ENCODE measurements at places on chromosomes 5 and 9.

GRCh38 chr9:136529516-136530460, 16.1 kb downstream of the NOTCH1 start:
- DNase-seq: no peak

DNA sequence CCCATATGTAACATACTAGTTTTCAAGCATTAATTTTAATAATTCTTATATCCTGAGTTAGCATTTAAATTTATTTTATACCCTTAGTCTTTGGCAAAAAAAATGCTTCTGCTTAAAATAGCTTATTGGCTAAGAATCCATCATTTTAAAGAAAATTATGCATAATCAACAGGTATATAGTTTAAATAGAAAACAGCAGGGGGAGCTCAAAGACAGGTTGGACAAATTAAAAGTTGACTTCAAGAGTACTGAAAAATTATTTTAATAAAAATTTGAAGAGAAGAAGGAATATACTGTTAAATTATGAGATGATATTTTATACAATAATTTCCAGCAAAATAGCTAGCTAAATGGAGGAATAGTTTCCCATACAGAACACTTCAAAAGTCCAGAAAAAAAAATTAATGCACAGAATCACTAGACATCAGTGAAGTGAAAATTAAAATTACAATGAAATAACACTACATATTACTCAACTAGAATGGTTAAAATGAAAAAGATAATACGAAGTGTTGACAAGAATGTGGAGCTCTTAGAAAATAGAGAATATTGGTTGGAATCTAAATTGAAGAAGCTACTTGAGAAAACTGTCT, 387.1 kb downstream of the PDE4D start:
- peak; percentile 12 for DNase-seq

DNA sequence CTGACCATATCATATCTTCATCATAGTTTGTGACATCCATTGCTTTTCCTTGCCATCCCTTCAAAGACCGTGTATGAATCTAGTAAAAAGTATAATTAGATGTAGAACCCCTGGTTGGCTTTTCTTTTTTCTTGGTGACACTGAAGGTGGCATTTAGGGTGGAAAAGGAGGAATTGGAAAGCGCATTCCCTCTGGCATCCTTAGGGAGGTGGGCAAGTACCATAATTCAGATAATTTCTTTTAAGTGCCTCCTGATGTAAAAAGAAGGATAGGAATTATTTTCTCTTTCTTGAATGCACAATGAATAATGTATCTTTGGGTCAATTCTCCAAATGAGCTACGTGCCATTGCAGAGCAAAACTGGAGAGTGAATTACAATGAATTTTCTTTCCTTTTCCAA, 73.2 kb upstream of the SMARCA2 start:
- no peak for DNase-seq

DNA sequence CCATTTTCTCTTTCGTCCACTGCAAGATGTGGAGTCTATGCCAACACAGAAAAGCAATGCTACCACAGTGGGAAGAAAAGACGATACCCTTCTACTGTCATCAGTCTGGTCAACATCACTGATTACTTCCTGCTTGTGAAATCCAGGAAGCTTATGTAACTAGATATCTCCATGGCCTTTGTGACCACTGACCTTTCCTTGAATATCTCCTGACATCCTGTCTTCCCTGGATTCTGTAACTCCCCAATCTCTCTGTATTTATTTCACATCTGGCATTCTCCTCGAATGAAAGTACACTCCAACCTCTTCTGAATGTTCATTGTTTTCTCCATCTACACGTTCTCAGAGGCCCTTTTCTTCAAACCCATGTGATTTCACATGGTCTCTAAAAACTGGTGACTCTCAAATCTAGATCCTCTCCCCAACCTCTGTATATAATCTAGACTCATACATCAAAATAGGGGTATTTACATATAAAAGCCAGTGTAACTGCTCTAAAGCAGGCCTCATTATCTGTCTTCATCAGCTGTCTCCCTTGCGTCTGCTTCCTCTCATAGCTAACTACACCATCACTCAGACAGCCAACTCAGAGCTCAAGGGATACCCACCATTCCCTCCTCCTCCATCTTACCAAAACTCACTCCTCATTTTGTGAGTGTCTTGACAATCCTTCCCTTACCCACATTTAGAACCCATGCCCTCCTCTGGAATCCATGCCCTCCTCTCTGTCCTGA, 156.8 kb downstream of the SEMA5A start:
- DNase-seq: no peak

DNA sequence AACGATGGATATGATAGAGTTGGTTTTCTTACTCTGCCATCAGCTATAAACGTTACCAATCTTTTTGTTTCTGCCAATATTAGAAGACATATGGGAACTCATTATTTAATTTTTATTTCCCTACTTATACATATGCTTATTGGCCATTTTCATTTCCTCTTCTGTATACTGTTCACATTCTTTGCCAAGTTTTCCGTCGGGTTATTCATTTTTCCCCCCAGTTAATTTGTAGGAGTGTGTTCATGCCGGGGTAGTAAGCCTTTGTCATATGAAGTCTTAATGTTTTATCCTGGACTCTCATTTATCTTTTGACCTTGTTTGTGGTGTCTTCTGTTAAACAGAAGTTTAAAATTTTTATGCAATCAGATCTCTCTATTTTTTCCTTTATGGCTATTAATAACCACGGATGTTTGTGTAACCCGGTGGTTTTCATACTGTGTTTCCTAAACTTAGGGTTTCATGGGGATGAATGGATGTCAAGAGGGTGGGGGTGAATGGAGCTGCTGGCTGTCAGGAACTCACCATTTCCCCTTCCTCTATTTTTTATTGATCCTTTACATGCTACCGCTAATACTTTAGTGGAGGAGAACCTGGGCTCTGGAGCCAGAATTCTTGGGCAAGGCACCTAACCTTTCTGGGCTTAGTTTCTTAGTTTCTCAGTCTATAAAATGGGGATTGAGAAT, 42.5 kb upstream of the PPARGC1B start:
- DNase-seq: no peak

DNA sequence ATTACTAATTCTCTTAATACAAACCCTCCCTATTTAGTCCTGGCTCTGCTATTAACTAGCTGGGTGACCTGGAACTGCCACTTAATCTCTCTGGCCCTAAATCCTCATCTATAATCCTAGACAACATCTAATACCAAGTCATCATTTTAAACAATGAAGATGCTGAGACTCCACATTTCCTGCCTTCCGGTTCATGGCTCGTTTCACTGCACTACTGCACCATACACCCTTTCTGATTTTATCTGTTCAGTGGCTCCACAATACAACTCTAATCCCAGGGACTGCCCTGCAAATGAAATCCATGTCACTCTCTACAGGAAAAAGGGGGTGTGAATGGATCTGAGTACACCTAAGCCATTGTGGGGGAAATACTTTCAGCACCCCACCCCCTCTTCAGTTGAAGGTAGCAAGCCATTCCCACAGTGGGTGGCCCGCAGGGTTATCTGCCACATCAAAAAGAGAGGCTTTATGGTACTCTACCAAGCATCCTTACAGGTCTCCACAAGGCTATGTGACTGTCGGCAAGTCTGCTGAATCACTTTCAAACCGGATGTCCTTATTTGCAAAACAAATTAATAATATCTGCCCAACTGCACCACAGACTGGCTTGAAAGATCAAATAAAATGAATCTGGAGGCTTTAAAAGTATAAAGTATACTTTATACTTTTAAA, 89.5 kb downstream of the EPB41L4A start:
- no peak for DNase-seq

GRCh38 chr9:29393064-29393463, 1819.8 kb upstream of the C9orf72 start:
- DNase-seq: no peak

Measured in NCI-H1105 (cell line).